Fibroblast of skin of left biceps (primary cell): ENCODE measurements at places on chromosomes 6 and 20.

DNA sequence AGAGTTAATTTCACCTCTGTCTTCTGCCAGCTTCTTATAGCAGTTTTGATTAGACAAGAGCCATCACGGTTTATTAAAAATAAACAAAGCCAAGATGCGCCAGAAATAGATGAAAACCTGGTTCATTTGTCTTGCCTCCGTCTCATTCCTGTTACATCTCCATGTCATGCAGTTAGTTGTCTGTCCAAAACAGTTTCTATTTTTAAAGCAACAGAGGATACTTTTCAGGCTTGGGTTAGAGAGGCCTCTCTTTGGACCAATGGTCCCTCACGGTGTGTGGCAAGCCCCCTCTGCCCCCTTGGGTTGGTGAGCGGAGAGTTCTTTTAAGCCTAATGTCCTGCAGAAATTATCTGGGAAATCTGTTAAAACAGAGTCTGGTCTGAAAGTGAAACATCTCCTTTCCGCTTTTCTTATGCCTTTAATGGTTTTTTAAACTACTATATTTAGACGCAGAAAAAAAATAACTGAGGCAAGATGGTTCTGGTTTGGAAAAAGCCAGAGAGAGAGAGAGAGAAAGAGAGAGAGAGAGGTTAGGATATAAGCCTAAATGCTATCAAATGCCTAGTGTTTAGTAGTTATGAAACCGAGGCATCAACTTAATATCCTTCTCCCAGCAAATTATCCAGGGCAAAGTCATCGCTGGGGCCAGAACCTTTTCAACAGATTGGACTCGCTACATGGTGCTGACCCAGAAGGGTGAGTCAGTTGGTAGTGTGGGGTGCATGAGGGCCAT, 64.5 kb downstream of the ZDHHC14 start:
- no peak for DNase-seq

DNA sequence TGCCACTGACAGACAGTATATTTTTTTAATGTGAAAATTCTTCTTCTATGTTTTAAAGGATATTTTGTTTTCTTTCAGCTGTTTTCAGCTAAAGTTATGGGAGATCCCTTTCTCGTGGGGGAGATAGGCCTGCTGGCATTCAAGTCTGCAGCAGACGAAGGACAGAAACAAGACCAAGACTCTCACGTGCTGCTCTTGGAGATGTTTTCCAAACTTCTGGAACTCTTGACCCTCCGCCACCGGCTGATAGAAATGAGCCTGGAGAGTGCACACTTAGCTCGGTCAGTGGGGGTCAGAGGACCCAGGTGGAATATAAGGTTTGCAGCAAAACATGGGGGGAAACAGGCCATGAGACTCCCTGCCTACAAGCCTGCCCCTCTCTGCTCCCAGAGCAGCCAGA, 120.5 kb downstream of the CD164 start:
- DNase-seq = no peak

GRCh38 chr6:104227508-104227907, 632.2 kb downstream of the HACE1 start:
- no peak for DNase-seq

DNA sequence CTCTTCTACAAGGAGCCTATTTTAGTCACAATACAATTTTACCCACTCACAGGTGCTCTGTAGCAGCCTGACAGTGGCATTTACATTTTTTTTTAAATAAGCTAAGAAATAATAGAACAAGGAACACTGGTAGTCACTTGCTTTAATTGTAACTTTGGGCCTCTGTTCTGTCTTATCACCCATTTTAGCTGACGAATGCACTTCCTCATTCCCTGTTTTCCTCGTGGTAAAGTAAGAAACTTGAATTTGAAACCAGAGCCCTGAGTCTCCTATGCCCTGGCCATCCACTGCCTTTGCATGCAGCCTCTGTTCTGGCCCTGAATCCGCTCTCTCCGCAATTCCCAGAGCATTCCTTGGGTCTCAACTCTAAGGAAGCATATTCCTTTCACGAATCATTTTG, 550.6 kb downstream of the PTPRT start:
- no peak for DNase-seq

- DNase-seq = peak; percentile 69
These were observed 271.2 kb downstream of the PRL start for GRCh38 chr6:22025468-22026163.

GRCh38 chr6:161319231-161319630, 45.4 kb upstream of the AGPAT4 start:
- no peak for DNase-seq

DNA sequence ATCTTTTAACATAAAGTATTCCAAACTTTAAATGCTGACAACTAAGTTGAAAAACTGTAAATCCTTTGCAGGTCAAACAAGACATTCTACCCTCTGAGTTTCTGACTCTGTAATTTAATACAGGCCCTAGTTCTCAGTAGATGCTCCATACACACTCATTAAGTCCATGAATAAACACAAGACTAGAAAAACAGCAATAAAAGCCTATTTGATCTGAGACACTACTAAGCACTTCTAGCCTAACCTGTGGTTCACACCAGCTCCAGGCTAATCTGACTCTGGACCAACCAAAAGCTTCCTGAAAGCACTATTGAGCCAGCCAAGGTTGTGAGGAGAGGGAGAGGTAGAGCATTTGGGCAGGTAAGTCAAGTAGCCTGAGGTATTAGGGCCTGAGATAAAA, 103.9 kb downstream of the EPM2A start:
- DNase-seq = no peak
